ENCODE measurements at places on chromosomes 16 and 17.

DNA sequence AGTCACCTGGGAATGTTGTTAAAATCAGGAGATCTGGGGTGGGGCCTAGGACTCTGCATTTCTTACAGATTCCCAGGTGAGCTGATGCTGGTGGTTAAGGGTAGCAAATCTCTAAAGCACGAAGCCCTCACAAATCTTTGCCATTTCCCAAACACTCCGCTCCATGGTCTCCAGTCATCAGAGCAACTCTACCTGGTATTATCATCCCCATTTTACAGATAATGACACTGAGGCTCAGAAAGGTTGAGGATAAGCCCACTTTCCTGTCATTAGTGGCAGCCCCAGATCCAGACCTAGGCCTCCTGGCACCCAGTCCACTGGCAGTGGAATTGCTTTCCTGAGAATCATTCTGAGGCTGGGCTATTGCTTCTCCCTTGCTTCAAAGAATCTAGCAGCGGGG, 8.7 kb downstream of the SLC46A1 start:
- DNase-seq: no peak

DNA sequence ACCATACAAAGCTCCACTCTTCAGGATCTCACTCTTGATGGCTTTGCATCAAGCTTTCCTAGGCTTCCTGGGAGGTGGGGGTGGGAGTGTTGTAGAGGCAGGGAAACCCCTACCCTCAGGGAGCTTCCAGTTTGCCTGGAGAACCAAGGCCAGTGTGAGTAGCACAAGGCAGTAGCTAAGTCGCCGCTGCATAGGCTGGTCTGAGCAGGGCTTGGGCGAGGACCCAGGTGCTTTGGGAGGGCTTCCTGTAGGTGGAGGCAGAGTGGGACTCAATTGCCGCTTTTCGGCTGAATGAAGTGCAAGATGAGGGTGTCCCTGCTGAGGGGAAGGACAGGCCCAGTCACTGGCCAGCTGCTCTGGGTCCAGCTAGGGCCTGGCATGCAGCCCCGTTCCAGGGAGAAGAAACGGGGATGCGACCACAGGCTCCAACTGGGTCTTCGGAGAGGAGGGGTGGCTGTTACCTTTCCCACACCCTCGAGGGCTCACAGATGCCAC, 3.9 kb downstream of the CD79B start:
- DNase-seq: no peak

- no peak for DNase-seq
Observed at GRCh38 chr16:25037221-25037620, 22.1 kb upstream of the ARHGAP17 start.

GRCh38 chr16:13414154-13414553, 505.8 kb upstream of the ERCC4 start:
- no peak for DNase-seq

- DNase-seq: no peak
Observed at GRCh38 chr17:62791767-62792446, 16.2 kb downstream of the MARCHF10 start.

- DNase-seq: no peak
Observed at GRCh38 chr17:1941272-1942065, 83.7 kb downstream of the RTN4RL1 start.

DNA sequence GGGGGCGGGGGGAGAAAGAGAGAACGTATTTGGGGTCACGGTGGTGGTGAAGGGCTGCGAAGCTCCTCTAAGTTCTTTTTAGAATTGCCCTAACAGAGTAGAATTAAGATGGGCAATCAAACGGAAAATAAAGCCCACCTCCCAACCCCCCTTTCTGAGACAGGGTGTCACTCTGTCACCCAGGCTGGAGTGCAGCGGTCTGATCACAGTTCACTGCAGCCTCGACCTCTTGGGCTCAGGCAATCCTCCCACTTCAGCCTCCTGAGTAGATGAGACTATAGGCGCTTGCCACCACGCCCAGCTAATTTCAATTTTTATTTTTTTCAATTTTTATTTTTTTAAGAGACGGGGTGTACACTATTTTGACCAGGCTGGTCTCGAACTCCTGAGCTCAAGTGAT, 710 bp upstream of the CAVIN1 start:
- no peak for DNase-seq

- DNase-seq: no peak
Observed at GRCh38 chr17:63435681-63436522, 10.2 kb downstream of the CYB561 start.

- no peak for DNase-seq
Observed at GRCh38 chr17:40264458-40265185, 23.1 kb upstream of the CDC6 start.
